ENCODE measurements at places on chromosomes 12 and 14.

GRCh38 chr14:75170772-75171171, 5.6 kb downstream of the TMED10 start:
- DNase-seq: no peak

DNA sequence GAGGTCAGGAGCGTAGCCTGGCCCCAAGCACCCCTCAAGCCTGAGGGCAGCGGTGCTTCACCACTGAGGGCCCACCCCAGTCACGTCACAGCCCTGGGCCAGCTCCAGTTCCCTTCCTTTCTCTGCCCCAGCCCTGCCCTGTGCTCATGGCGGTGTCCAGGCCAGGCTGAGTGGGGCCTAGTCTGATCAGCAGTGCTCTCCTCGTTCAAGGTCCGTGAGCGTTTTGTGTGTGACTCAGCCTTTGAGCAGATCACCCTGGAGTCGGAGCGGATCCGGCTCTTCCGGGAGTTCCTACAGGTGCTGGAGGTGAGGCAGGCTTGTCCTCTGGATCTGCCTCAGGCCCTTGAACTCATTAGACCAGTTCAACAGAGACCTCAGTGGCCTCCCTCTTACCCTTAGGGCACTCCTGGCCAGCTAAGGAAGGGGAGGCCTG, 19.0 kb downstream of the PRPF40B start:
- no peak for DNase-seq

GRCh38 chr14:60651086-60651795, 2.0 kb upstream of the SIX1 start:
- no peak for DNase-seq

GRCh38 chr12:7542813-7543212, 39.2 kb upstream of the CD163 start:
- no peak for DNase-seq

GRCh38 chr12:104167519-104168458, 29.8 kb upstream of the NFYB start:
- DNase-seq: no peak
